ENCODE measurements at places on chromosomes 3 and 15.

- H3K27ac ChIP-seq = no peak overlapping the region
- no peaks in the 10 kb centered on the region for H3K36me3 ChIP-seq
- no peak for DNase-seq
Observed at GRCh38 chr3:131716007-131716406, 213.2 kb upstream of the MRPL3 start.

DNA sequence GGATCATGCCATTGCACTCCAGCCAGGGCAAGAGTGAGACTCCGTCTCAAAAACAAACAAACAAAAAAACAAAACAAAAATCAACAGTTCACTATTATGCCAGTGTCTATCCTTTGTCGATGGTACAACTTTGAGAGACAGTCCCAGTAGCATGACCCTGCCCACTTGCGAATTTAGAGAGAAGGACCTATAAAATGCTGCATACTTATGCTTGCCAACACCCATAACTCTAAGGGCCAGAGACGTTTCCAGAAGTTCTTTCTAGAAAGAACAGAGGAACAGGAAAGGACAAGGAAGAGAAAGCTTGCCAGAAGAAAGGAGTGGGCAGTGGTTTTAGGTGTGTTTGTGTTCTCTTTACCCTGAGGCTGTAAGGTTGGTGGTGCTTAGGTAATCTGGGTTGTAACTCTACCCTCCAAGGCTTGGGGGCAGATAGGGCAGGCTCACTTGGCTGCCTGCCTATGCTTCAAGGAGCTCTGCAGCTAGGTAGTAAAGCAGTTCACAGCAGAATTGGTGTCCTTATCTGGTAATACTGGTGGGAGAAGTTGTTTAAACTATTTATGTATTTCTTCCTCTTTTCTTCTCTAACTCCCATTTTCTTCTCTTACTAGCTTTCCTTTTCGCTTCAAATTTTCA lies 50.6 kb upstream of the SPPL2A start:
- no peaks in the 10 kb centered on the region for H3K4me1 ChIP-seq

DNA sequence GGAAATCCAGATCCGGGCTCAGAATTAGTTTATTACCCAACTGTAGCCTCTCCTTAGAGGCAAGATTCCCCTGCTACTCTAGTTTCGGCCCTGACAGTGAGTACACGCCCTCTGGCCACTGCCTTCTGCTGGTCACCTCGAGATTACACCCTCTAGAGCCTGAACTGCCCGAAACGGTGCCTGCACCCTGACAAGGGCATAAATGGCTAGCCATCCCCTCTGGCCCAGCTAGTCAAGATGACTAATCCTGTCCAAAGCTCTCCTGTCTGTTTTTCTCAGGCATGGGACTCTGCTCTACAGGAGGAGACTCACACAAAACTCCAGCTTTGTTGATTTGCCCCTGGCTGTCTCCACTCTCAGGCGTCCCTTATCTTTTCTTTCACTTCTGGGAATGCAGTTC lies 150.5 kb upstream of the UBE2E2 start:
- no peak for DNase-seq
- H3K27me3 ChIP-seq = peaks cover 4% of the 10 kb centered on the region
- no peaks in the 10 kb centered on the region for H3K4me1 ChIP-seq
- no peak overlapping the region for H3K27ac ChIP-seq
- H3K36me3 ChIP-seq = no peaks in the 10 kb centered on the region
- no peak overlapping the region for H3K4me3 ChIP-seq

DNA sequence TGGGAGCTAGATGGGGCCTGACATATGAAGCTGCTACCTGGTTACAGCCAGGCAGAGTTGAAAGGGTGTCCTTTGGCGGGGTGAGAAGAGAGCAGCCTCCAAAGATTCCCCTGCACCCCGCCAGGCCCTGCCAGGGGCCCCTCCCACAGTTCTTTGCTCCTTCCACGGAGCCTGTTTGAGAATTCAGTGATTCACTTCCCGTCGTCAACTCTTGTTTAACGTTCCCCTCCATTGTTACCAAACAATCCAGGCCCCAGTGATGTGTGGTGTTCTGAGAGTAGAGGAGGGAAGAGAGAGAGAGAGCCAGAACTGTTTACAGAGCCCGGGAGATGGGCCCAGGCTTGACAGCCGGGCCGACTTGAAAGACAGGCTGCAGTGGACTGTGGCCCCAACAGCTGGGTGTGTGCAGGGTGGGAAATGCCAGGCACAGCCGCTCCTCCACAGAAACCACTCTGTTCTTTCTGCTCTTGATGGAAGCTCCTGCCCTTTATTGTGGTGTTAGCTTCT lies 81.5 kb downstream of the SMAD3 start:
- H3K27ac ChIP-seq = peak overlapping the region; percentile 66
- DNase-seq = peak; percentile 99
- H3K36me3 ChIP-seq = no peaks in the 10 kb centered on the region
- no peak overlapping the region for H3K4me3 ChIP-seq

- H3K4me1 ChIP-seq = no peaks in the 10 kb centered on the region
- H3K27ac ChIP-seq = no peak overlapping the region
- DNase-seq = no peak
- peaks cover 8% of the 10 kb centered on the region for H3K27me3 ChIP-seq
Observed at GRCh38 chr3:46058981-46059380, 31.7 kb upstream of the XCR1 start.

DNA sequence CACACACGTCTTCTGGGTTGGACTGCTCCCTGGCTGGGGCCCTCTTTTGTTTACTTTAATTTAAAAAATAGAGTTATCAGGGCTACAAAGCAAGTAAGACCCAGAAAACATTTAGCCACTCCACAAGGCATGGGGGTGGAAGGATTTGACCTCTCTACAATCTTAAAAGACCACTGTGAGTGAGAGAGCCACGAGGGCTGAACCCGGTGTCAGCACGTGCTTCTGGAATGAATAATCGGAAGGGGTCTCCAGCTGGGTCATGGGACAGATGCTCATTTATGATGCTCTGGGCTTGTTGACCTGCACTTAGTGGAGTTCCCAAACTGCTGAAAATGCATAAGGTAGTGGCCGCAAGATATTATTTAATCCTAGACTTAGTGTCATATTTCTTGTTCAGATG lies 52.4 kb downstream of the EIF4E3 start:
- H3K4me3 ChIP-seq = no peak overlapping the region
- H3K27me3 ChIP-seq = no peaks in the 10 kb centered on the region
- peak overlapping the region; percentile 79 for H3K27ac ChIP-seq
- no peaks in the 10 kb centered on the region for H3K36me3 ChIP-seq
- peaks cover 10% of the 10 kb centered on the region for H3K4me1 ChIP-seq
- DNase-seq = no peak

- H3K36me3 ChIP-seq = peaks cover 14% of the 10 kb centered on the region
- no peak overlapping the region for H3K27ac ChIP-seq
- no peaks in the 10 kb centered on the region for H3K27me3 ChIP-seq
- DNase-seq = no peak
- H3K4me1 ChIP-seq = peaks cover 28% of the 10 kb centered on the region
- no peak overlapping the region for H3K4me3 ChIP-seq
Observed at GRCh38 chr15:89808160-89808870, 6.3 kb downstream of the ANPEP start.

- peaks cover 16% of the 10 kb centered on the region for H3K36me3 ChIP-seq
- no peak overlapping the region for H3K27ac ChIP-seq
- H3K4me3 ChIP-seq = no peak overlapping the region
- H3K27me3 ChIP-seq = no peaks in the 10 kb centered on the region
- peaks cover 1% of the 10 kb centered on the region for H3K4me1 ChIP-seq
Observed at GRCh38 chr3:138254216-138254615, 67.1 kb downstream of the ARMC8 start.

GRCh38 chr3:116444819-116445310 lies 422 bp downstream of the LSAMP start:
- H3K4me1 ChIP-seq = peaks cover 3% of the 10 kb centered on the region
- H3K27me3 ChIP-seq = no peaks in the 10 kb centered on the region
- peak overlapping the region; percentile 36 for H3K27ac ChIP-seq
- H3K4me3 ChIP-seq = peak overlapping the region; percentile 73
- no peaks in the 10 kb centered on the region for H3K36me3 ChIP-seq

DNA sequence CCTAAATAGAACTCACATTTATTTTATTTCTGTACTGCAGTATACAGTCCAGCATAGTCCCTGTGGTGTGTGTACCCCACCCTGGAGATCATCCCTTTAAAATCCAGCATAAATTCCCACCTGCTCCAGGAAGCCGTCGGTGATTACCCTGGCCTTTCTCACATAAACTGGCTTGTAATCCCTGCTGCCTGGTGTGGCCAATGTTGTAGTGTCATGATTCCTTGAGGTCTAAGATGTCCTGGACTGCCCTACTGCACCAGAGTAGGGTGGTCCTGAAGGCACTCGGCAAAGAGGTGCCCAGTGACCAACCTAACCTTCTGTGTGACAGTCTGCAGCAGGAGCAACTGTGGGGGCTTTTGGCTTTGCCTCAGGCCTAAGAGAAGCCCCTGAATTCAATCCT lies 58.9 kb downstream of the ITGA11 start:
- no peak overlapping the region for H3K4me3 ChIP-seq
- no peaks in the 10 kb centered on the region for H3K27me3 ChIP-seq
- H3K27ac ChIP-seq = no peak overlapping the region
- peaks cover 76% of the 10 kb centered on the region for H3K36me3 ChIP-seq
- DNase-seq = no peak

GRCh38 chr15:48478581-48478980 lies 147.4 kb downstream of the DUT start:
- no peaks in the 10 kb centered on the region for H3K4me1 ChIP-seq
- no peak overlapping the region for H3K27ac ChIP-seq
- peaks cover 6% of the 10 kb centered on the region for H3K36me3 ChIP-seq
- no peak overlapping the region for H3K4me3 ChIP-seq
- DNase-seq = no peak
- no peaks in the 10 kb centered on the region for H3K27me3 ChIP-seq

- no peak overlapping the region for H3K4me3 ChIP-seq
- DNase-seq = no peak
- H3K36me3 ChIP-seq = no peaks in the 10 kb centered on the region
- no peaks in the 10 kb centered on the region for H3K4me1 ChIP-seq
- H3K27ac ChIP-seq = no peak overlapping the region
Observed at GRCh38 chr3:143731320-143731719, 116.9 kb downstream of the SLC9A9 start.

- H3K36me3 ChIP-seq = no peaks in the 10 kb centered on the region
- H3K4me1 ChIP-seq = no peaks in the 10 kb centered on the region
- H3K27me3 ChIP-seq = no peaks in the 10 kb centered on the region
- H3K4me3 ChIP-seq = no peak overlapping the region
- DNase-seq = no peak
Observed at GRCh38 chr15:35349916-35350315, 196.0 kb downstream of the DPH6 start.

DNA sequence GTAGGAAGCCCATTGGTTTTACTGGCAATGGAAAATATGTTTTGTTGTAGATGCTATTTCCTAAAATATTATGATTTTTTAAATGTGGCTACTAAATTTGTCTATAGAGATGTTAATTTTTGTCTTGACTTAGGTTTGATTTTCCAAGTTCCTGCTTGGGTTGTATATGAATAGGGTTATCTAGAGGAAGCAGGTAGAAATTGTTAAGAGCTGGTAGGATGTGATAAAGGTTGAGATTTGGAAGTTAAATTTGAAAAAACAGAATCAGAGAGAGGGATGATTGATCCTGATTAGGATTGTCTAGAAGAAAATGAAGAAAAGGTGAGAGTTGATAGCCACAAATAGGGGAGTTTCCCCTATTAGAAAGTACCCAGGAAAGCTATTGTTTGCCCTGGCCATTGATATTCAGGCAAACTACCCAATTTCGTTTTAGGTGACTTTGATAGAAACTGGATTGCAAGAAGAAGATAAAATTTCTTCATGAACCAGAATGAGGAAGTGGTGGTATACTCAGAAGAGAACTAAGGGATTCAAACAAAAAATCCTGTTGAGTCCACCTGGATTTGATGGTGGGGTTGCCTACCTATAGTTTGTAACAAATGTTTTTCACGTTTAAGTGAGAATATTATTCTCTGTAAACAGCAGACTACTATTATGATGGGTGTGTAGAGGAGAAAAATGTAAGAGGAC lies 91.2 kb upstream of the PHLDB2 start:
- H3K27ac ChIP-seq = peak overlapping the region; percentile 15
- DNase-seq = no peak
- H3K4me3 ChIP-seq = no peak overlapping the region
- H3K36me3 ChIP-seq = no peaks in the 10 kb centered on the region
- H3K4me1 ChIP-seq = peaks cover 9% of the 10 kb centered on the region

GRCh38 chr15:88057836-88058235 lies 198.7 kb downstream of the NTRK3 start:
- H3K4me3 ChIP-seq = no peak overlapping the region
- no peak for DNase-seq
- no peaks in the 10 kb centered on the region for H3K27me3 ChIP-seq
- no peaks in the 10 kb centered on the region for H3K36me3 ChIP-seq
- no peaks in the 10 kb centered on the region for H3K4me1 ChIP-seq
- no peak overlapping the region for H3K27ac ChIP-seq

- no peaks in the 10 kb centered on the region for H3K27me3 ChIP-seq
- no peaks in the 10 kb centered on the region for H3K36me3 ChIP-seq
- no peaks in the 10 kb centered on the region for H3K4me1 ChIP-seq
- no peak overlapping the region for H3K27ac ChIP-seq
Observed at GRCh38 chr3:163779396-163780344, 1298.6 kb downstream of the SI start.

GRCh38 chr15:83053151-83053550 lies 13.9 kb downstream of the BTBD1 start:
- H3K27ac ChIP-seq = no peak overlapping the region
- peak; percentile 87 for DNase-seq
- H3K27me3 ChIP-seq = no peaks in the 10 kb centered on the region
- peaks cover 1% of the 10 kb centered on the region for H3K4me1 ChIP-seq

DNA sequence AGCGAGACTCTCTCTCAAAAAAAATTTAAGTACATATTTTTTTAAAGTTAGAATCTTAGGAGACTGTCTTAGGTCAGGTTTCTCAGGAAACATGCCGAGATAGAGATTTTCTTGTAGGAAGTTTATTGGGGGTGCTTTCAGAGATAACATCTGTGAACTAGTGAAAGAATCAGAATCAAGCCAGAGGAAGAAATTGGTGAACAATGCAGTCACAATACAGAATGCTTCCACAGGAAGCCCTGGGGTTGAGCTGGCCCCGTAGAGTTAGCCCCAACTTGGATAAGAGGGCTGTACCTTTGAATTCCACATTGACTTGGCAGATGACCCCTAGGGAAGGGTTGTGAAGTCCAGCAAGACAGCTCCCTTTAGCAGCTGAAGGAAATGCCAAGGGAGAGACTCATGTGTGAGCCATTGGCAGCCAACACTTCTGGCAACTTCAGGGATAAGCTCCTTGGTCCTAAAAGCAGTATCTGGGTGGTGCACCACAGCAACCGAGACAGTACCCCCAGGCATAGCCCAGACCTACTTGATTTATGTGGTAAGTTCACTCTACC lies 7.1 kb upstream of the PLCB2 start:
- H3K4me1 ChIP-seq = peaks cover 6% of the 10 kb centered on the region
- peaks cover 57% of the 10 kb centered on the region for H3K27me3 ChIP-seq
- no peak overlapping the region for H3K4me3 ChIP-seq
- DNase-seq = no peak
